ENCODE measurements at places on chromosomes 5 and 9. TPM values are rescaled to one million over a fixed set of nuclear protein-coding genes. Genes with fewer than 3 reads are reported as not detected.

GRCh38 chr5:115553082-115553481 is 8.5 kb upstream of the FEM1C start:
- no peak for DNase-seq

DNA sequence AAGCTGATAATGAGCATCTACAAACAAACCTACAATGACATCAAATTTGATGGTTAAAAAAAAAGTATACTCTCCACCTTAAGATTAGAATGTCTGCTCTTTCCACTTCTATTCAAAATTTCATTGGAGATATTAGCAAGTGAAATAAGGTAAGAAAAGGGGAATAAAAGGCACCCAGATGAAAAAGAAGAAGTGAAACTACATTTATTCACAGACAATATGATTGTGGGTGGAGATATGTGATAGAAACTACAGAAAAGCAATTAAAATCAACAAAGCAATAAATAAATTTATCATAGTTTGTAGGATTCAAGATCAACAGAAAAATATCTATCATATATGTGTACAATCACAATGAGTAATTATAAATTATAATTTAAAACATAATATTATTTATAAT is 395.1 kb upstream of the CCNH start:
- DNase-seq = no peak

DNA sequence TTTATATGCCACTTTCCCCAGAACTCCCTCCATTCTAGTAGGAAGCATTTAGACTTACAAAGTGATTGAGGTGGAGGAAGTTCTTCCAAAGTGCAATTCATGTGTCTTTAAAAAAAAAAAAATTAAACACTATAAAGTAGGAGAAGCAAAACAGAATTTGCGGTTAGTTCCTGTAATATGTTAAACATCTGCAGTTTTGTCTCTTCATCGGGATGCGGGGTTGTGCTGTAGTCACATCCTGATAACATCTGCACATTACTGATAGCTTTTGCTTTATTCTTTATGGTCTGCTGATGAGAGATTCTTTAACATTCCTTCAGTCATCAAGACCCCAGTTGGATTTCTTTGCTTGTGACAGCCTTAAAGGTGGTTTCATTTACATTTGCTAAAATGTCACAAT is 694.3 kb downstream of the NR2F1-AS1 start:
- no peak for DNase-seq

DNA sequence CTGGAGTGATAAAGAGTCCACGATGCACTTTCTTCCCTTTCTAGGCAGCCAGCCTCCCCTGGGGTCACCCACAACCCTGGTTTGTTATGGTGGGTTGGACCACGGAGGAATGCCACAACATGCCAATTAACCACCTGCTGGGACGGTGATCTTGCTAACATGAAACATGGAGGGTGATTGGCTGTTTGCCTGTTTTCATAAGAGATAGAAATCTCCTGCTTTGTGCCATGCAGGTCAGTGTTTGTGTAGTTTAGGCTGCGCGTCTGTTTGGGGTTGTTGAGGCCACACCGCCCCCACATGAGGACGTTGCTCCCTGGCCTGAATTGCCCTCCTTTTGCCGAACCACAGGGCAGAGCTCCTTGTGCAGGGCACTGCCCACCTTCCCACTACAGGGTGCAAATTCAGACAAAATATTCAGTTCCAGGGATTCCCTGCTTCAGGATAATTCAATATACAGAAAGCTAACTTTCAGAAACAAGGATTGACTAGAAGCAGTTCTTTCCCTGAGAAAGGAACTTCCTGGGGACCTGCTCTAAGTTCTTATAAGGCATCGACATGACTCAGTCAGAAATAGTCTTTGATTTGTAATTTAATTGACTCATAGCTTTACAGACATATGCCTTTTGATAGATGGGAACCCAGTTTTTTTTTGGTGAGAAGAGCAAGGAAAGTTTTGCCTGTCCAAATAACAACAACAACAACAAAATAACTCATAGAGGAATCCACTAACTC is 427.6 kb downstream of the GADD45G start:
- DNase-seq = no peak

ITK gene
- total RNA-seq = 3.0 TPM

SARDH gene
- 3.0 TPM for total RNA-seq

PCDHGA5 gene
- total RNA-seq = 11.5 TPM

IRX4 gene
- total RNA-seq = not detected

Measured in aorta (tissue), 5 donors.